ENCODE measurements at places on chromosomes 12 and 14.

GRCh38 chr12:122080149-122081082 is 1.9 kb downstream of the MLXIP start:
- DNase-seq: peak; percentile 89

DNA sequence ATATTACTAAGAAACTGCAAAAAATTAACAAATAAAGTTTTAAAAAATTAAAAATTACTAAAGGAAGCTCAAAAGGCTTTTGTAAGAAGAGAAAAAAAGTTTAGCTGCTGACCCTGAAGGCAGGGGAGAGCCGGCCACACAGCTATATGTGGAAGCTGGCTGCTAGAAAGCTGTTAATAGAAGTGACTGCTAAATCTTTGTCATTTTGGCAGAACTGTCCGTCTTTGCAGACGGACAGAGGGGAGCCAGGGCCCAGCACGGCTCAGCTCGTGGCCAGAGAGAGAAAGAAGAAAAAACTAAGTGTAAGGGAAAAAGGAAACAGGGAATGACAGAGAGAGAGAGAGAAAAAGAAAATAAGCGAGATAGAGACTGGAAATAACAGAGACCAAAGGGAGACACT is 27.9 kb downstream of the PRMT8 start:
- no peak for DNase-seq

GRCh38 chr12:96448300-96448699 is 41.1 kb upstream of the CFAP54 start:
- DNase-seq: no peak

DNA sequence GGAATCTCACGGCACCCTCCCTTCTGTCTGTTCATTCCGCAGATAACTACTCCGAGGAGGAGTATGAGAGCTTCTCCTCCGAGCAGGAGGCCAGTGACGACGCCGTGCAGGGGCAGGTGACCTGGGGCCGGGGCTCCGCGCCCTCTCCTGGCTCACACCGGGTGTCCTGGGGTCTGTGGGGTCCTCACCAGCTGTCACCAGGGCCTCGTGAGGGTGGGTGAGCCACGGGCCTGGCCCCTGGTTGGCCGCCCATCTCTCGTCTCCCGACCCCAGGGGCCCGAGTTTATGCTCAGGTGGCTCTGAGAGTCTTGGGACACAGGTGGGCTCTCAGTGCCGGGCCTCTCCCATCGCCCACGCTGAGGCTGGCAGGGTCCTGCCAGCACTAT is 30.3 kb upstream of the TEX22 start:
- DNase-seq: no peak

- no peak for DNase-seq
Measured at GRCh38 chr14:104093366-104094055, 8.0 kb downstream of the ASPG start.

- no peak for DNase-seq
Measured at GRCh38 chr14:59925797-59926196, 5.9 kb downstream of the LRRC9 start.

DNA sequence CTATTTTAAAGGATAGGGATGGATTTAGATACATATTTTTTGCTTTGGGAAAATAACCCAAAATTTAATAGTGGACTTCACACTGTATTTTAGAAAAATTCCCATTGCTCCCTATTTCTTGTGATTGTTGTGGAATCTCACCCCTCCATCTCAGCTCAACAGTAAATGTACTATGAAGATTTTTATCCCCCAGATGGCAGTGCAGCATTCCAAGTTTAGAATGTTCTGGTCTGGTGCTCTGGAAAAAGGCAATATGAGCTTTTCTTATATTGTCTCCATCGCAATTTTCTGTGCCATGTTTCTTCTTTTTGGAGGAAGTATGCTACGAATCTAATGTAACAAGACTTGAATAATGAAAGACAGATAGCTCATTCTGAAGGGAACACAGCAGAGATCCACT is 471.7 kb upstream of the SYT1 start:
- no peak for DNase-seq

DNA sequence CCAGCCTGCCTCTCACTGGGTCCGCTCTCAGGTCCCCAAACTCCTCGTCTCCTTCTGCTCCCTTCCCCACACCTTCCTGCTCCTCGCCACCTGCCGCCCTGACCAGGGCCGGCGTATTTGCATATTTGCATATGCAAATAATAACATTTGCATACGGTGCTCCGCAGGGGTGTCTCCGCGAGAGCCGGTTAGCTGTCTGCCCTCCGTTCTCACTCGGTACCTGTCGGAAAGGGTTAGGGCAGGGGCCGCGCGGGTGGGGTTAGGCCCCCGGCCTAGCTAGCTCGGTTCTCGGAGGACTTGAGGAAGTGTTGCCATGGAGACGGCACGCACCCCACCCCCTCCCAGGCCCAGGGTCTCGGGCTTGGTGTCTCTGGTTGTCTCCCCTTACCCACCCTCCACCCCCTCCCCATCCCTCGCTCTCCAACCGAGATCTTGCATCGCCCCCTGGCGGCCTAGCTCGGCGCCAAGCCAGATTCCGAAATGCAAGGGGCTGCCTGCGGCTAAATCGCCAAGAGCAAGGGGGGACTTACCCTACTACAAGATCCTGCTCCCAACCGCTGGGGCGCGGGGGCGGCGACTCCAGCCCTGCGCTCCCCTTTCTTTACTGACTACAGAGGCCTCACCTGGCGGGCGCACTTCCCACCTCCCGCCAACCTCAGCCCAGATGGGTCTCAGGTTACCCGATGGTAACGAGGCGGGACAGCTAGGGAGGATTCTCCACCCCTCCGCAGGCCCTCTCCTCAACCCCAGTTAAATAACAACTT is 8.1 kb downstream of the STAC3 start:
- peak; percentile 94 for DNase-seq

DNA sequence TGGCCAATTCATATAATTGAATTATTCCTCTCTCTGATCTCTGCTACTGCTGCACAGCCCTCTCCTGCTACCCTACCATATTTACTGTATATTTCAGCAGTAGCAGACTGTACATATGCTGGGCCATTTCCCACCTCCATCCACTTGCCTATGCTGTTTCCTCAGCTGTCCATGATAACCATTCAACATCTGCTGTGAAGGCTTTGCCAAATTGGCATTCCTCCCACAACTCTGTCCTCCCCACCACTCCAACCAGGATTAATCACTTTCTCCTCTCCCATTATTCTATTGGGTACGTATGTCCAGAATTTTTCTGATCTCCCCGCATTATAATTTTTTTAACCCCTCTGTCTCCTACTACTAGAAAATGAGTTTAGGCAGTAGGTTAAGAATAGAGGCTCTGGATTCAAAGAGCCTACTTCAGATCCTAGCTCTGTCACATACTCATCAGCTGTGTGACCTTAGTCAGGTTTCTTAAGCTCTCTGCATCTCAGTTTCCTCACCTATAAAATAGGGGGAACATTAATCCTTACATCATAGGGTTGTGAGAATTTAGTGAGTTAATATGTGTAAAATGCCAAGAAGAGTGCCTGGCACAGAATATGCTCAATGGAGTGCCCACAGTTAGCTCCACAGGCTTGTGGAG is 123.3 kb downstream of the KICS2 start:
- no peak for DNase-seq

DNA sequence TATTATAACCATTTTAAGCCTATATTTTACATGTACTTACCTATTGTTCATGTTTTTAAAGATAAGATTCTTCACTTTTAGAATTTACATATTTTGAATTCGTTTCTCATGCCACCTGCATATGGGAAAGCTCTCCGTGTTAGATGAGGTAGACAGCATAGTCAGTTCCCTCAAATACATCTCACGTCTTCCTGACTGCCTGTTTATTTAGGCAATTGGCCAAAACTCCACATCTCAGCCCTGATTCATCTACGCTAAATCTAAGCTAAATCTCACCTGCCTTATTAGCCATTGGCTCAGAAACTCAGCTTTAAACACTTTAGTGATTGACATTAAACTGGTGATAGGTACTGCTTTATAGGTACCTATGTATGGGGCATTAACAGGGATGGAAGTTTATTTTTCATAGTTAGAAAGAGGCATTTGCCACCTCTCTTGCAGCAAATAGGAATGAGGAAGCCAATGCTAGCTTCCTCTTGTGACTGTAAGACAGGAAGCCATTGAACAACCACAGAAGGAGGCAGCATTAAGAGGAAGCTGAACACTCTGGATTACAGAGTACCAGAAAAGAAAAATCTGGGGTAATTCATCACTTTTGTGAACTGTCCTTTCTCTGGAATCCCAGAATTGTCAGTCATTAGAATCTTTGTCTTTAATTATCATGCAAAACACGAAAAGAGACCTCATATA is 111.9 kb downstream of the LRFN5 start:
- no peak for DNase-seq

GRCh38 chr12:113267621-113268020 is 46.4 kb downstream of the TPCN1 start:
- no peak for DNase-seq

GRCh38 chr14:105184461-105184860 is 3.3 kb upstream of the NUDT14 start:
- DNase-seq: no peak

DNA sequence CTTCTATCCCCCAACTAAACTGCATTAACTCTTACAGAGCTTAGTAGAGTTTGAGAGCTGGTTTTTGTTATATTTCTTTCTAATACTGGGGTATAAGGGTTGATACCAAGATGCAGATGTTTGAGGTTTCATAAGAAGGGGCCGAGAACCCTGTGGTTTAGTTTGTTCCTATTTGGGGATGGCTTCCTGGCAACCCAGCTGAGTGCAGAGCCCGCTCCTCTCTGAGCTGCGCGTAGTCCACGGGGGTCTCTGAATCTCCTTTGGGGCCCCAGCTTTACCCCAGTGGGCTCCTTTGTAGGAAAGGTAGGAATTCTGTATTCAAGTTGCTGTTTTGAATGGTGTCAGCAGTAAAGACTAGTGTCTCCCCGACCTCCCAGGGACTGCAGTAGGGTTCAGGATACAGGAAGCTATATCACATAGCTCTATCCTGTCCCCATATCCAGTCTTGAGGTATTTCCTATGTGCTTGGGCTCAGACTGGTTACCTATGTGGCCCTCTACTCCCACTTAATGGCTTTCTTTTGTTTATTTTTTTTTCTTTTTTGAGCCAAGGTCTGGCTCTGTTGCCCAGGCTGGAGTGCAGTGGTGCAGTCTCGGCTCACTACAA is 25.4 kb downstream of the PLXNC1 start:
- peak; percentile 56 for DNase-seq

GRCh38 chr12:58029260-58029659 is 87.9 kb downstream of the ATP23 start:
- DNase-seq: no peak

- no peak for DNase-seq
Measured at GRCh38 chr12:130978785-130979184, 25.1 kb downstream of the ADGRD1 start.

- no peak for DNase-seq
Measured at GRCh38 chr12:29564925-29565324, 67.4 kb upstream of the OVCH1 start.

DNA sequence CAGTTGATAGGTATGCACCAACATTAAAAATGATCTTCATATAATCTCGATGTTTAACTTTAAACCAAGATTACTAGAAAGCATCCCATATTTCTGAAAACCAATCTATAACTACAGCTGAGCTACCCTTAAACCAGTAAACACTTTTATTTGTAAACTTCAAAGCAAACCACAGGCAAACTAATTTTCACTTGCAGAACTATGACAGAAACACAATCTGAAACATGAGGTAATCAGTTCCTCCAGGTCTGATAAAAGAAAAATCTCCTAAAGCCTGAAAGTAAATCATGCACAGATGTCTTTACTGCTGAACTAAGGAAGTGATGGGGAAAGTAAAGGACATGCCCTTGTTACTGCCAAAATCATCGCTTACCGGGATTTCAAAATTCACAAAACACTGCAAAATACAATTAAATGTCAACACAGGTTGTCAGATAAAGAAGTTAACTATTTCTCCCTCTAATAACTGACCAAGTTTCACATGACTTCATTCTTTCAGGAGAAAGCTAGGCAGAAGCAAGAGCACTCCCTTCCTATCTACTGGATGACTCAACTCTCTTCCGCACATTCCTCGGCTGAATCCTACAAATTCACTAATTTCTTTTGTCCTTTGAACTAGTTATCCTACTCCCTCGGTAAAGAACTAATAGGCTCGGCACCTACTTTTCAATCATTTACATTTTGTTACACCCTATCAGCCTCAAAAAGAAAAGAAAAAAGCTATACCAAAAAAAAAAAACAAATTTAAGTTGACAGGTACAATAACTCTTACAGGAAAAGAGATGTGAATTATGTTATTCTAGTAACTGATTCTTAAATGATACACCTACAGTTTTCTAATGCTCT is 1.4 kb downstream of the EEA1 start:
- no peak for DNase-seq

DNA sequence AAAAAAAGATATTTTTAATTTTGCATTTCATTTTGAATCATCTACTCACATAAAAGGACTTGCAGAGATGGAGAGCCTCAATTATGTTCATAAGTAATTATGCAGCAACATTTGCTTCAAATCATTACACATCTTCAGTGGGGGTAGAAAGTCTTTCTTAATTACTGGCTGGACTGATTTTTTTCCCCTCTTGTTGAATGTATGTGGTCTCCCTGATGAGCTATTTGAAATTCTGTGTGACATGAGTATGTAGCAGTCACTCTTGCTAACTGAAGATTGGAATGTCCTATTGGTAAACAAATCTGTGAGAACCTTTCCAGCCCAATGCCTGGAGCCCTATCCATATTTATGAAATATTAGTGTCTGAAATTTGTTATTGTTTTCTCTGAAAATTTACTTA is 139.8 kb downstream of the TMTC2 start:
- no peak for DNase-seq

DNA sequence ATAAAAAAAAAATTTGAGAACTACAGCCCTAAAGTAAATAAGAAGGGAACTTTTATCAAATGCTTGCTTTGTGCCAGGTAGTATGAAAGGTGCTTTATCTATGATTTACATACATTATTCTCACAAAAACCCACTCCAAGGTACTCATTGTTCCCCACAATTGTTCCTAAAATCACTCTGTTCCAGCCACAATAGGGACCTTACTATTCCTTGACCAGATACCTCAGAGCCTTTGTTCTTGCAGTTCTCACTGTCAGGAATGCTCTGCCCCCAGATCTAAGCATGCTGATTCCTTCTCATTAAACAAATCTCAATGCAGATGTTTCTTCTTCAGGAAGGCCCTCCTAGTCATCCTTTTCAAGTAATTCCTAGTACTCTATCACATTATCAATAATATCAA is 60.2 kb downstream of the PPP1R12A start:
- no peak for DNase-seq

- no peak for DNase-seq
Measured at GRCh38 chr12:93957870-93958269, 190.5 kb upstream of the PLXNC1 start.

- DNase-seq: no peak
Measured at GRCh38 chr14:68726093-68726695, 66.7 kb downstream of the ZFP36L1 start.

GRCh38 chr12:81077329-81077685 is 572 bp upstream of the ACSS3 start:
- DNase-seq: no peak
